ENCODE measurements at places on chromosomes 5 and 9. TPM values are rescaled to one million over a fixed set of nuclear protein-coding genes. Genes with fewer than 3 reads are reported as not detected.

SPATA6L gene
- 3.3 TPM for total RNA-seq

ADAMTSL2 gene
- total RNA-seq, result 0.53 TPM

- DNase-seq, result no peak
- peaks cover 9% of the 10 kb centered on the region for H3K4me1 ChIP-seq
- no peak overlapping the region for H3K27ac ChIP-seq
- H3K36me3 ChIP-seq, result no peaks in the 10 kb centered on the region
- no peak overlapping the region for H3K4me3 ChIP-seq
- no peaks in the 10 kb centered on the region for H3K27me3 ChIP-seq
Measured at GRCh38 chr5:36722900-36723299, 116.5 kb downstream of the SLC1A3 start.

DNA sequence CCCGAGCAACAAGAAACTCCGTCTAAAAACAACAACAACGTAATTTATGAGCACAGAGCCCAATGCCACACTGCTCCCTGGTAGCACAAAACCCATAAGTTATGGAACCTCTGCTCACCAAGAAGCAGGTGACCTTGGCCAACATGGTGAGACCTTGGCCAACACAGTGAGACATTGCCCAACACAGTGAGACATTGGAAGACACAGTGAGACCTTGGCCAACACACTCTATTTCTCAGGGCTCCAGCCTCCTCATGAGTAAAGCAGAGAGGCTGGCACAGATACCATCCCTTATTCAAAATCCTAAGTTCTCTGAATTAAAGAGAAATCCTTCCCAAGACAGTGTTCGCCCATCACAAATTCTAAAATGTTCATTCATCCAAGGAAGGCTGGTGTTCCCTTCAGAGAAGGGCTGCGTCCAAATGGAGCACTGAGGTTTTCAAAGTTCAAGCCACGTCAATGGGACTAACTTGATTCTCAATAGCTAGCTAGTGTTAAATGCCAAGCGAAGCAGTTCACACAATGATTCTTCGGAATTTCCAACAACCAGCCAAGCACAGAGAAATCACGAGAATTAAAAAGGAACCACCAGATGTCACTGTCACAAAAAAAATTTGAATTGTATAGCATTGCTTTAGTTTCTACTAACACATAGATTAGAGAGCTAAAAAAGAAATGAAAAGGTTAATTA, 29.5 kb downstream of the TTC39B start:
- H3K27me3 ChIP-seq, result no peaks in the 10 kb centered on the region
- H3K27ac ChIP-seq, result no peak overlapping the region
- H3K4me1 ChIP-seq, result peaks cover 7% of the 10 kb centered on the region
- H3K4me3 ChIP-seq, result no peak overlapping the region

GRCh38 chr5:107072967-107073366, 597.8 kb downstream of the EFNA5 start:
- no peaks in the 10 kb centered on the region for H3K36me3 ChIP-seq
- no peak overlapping the region for H3K27ac ChIP-seq
- DNase-seq, result no peak
- H3K4me3 ChIP-seq, result no peak overlapping the region
- no peaks in the 10 kb centered on the region for H3K4me1 ChIP-seq

DNA sequence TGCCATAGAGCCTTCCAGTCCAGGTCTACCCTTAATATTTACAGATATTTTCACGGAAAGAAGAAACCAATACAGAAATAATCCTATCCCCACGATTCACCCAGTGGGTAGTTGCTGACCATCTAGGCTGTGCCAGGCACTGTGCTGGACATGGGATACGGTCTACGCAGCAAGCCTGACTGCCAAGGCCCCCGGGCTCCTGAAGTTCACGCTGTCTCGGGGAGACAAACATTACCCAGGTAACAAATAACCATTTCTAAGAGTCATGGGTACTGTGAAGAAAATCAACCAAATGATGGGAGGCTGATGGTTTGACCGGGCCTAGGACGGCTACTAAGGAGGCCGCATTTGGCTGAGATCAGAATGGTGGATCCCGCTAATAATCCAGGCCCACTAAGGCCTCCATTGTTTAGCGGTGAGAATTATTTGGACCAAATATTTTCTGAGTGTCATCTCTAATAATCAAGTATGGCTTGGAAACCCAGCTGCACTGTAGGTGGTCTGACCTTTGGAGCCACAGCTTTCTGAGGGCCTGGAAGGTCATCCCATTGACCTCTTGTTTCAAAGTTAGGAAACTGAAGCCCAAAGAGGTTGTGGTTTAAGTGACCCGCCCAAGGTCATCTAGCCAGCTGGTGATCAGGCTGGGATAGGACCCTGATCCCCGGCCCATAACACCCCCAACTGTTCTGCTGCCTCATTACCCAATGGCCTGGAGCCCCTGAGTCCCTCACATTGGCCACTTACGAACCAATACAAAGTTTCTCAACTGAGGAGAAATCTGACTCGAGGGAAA, 82.4 kb downstream of the AK8 start:
- no peak overlapping the region for H3K27ac ChIP-seq
- H3K4me1 ChIP-seq, result no peaks in the 10 kb centered on the region
- H3K36me3 ChIP-seq, result no peaks in the 10 kb centered on the region
- no peak for DNase-seq
- H3K4me3 ChIP-seq, result no peak overlapping the region

DNA sequence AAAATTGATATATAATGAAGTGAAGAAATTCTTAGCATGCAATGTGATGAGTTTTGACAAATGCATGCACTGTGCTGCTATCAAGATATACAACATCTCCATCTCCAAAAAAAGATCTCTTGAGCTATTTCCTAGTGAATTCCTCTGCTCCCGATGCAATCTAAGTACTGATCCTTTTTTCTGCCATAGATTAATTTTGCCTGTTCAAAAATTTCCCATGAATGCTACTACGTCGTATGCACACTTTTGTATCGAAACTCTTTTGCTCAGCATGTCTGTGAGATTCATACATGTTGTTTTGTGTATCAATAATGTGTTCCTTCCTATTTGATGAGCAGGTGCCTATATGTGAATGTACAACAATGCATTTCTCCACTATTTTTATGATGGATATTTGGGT, 647.4 kb downstream of the MTRR start:
- no peaks in the 10 kb centered on the region for H3K27me3 ChIP-seq
- DNase-seq, result no peak
- H3K4me3 ChIP-seq, result no peak overlapping the region
- H3K4me1 ChIP-seq, result no peaks in the 10 kb centered on the region
- H3K36me3 ChIP-seq, result no peaks in the 10 kb centered on the region

- DNase-seq, result no peak
- H3K4me1 ChIP-seq, result peaks cover 38% of the 10 kb centered on the region
- no peak overlapping the region for H3K27ac ChIP-seq
- H3K36me3 ChIP-seq, result no peaks in the 10 kb centered on the region
- H3K27me3 ChIP-seq, result peaks cover 77% of the 10 kb centered on the region
- H3K4me3 ChIP-seq, result peak overlapping the region; percentile 84
Measured at GRCh38 chr5:135032999-135033861, 798 bp downstream of the PITX1 start.
